ENCODE measurements at places on chromosomes 4 and X.

DNA sequence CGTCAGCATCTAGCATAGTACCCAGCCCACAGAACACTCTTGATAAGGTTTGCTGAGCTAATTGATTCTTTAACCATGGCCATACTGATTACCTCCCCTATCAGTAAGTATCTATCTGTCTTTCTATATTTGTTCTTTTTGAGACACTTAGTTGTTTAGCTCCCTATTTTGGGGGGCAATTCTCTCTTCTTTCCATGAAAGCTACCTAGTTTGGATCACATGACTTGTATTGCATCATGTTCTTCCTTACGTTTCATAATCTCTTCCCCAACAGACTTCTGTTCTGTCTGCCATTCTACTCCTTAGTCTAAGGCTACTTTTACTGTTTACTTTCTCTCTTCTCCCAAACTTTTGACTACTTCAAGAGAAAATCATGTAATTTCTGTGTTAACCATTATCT, 39.0 kb downstream of the TBC1D19 start:
- no peak for DNase-seq

GRCh38 chrX:153768311-153769157, 4.5 kb downstream of the PLXNB3 start:
- DNase-seq: no peak

DNA sequence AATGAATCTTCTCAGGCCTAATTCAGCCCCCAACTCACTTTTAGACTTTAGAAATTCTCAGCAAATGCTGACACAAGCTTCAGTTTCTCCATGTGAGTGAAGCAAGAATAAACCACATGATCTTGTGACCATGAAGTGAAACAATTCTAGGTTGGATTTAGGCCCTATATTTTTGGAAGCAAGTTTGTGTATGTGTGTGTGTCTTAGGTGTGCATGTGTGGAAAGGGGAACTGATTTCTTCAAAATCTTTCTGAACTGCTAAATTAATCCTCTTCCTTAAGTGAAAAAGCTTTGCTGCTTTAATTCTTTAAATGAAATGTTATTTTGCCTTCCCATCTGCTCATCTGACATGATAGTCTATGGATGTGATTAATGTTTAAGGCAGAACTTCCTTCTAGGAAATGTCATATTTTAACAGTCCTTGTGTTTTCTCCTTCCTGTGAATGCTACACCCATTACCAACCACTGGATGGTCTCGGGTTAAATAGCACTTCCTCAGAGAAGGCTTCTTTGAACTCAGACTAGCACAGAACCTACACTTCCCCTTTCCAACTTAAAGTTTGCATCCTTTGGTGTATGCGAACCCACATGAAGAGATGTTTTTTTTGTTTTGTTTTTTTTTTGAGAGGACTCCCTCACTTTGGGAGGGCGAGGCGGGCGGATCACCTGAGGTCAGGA, 1.2 kb upstream of the TMEM144 start:
- no peak for DNase-seq

DNA sequence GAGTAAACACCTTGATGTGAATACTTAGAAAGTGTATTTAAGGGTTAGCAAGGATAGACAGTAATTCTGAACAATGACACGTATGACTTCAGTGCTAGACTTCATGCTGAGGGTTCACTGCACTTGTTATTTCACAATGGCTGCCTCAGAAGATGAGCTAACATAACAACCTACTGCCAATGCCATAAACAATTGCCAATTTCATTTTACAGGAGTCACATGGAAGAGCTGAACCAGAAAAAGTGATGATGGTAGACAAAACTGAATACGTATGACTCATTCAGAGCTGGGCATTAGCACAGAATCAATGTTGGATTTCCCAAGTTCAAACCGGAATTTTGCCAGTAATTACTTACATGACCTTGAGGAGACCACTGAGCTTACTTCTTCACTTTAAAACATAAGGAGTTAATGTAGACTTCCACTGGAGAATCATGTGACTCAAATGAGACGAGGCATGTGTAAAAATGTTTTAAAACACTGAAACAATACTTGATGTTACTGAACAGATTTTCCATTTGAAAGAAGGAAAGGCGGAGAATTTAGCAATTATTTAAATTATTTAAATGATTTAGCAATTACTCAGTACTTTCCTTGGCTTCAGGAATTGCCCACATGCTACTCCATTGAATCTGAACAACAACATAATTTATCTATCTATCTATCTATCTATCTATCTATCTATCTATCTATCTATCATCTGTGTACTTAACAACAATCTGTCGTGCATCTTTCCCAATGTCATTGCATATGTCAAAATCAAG, 868.5 kb upstream of the SLIT2 start:
- no peak for DNase-seq

- DNase-seq: peak; percentile 93
Observed at GRCh38 chr4:118765399-118765798, 70.5 kb downstream of the SEC24D start.

DNA sequence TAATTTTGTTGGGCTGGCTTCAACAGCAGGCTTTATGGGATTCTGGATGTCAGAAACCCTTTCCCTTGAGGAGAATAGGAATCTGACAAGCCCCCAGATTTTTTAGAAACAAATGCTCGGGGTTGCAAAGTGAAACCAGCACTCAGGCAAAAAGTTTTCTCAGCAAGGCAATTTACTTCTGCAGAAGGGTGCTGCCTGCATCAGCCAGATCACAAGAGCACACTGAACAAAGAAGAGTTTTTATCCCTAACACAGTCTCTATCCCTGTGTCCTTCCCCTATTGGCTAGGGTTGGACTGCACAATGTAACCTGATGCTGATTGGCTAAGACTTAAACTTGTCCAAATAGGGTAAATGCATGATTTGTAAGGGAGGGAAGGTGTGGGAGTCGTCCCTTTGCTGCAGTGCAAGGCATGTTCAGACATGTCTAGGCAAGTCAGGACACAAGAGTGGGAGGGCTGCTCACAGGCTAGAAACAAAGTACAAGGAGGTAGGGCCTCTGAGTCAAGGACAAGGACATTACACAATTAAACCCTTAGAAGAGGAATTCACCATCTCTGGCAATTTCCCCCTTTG, 175.8 kb downstream of the CCNG2 start:
- no peak for DNase-seq

- DNase-seq: no peak
Observed at GRCh38 chr4:56272927-56273326, 114.4 kb downstream of the AASDH start.

DNA sequence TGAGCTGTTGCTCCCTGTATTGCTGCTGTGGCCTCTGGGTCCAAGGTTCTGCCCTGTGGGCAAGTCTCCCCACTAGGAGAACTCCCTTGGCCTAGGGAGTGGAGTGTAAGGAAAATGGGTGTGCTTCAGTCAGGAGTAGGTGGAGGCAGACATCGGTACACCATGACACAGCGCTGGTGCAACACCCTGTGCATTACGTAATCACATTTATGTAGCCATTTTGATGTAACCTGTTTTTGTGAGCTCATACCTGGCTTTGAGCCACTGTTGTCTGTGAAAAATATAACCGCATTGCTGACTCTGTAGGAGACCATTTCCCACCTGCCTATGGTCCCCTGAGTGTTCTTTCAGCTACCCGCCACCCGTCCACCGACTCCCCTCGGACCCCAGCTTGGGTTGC, 700.5 kb upstream of the AGA start:
- DNase-seq: no peak

DNA sequence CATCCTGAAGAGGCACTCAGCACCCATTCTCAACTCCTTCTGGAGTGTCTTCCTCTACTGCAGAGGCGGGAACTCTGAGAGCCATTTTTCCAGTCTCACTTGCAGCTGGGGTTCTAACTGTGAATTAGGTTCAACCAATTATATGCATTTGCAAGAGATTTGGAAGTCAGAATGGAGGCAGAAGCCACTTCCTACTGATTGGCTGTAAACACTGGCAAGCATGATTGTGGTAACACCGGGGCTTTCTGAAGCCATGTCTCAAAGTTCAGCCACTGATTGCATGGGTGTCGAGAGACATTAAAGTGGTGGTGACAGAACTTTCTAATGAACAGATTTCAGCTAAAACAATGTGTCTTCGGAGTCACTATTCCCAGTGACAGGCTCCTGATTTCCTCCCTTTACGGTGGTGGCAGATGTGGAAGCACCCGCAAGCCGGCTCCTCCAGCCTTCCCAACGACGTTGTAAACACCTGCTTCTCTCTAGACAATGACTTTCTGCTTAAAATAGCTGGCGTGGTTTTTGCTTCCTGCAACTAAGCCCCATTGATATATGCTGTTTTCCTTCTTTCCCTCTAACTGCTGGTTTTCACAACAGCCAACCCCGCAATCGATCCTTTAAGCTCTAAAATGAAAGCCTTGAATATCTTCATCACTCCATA, 92.0 kb downstream of the IRF2 start:
- DNase-seq: no peak

DNA sequence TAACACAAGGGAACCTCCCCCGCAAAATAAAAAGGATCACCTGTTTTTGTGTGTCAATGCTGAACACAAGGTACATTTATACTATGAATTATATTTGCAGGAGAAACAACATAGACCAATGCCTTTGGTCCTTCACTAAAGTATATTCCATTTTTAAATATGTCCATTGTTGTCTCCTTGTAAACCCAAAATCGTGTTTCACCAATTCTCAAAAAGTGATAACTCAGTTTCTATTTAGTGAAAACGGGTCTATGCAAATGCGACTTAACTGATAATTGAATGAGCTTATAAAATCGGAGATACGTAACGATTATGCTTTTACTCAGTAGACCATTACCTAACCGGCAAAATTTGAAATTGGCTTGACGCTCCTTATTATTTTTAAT, 2.1 kb downstream of the BRWD3 start:
- DNase-seq: no peak

DNA sequence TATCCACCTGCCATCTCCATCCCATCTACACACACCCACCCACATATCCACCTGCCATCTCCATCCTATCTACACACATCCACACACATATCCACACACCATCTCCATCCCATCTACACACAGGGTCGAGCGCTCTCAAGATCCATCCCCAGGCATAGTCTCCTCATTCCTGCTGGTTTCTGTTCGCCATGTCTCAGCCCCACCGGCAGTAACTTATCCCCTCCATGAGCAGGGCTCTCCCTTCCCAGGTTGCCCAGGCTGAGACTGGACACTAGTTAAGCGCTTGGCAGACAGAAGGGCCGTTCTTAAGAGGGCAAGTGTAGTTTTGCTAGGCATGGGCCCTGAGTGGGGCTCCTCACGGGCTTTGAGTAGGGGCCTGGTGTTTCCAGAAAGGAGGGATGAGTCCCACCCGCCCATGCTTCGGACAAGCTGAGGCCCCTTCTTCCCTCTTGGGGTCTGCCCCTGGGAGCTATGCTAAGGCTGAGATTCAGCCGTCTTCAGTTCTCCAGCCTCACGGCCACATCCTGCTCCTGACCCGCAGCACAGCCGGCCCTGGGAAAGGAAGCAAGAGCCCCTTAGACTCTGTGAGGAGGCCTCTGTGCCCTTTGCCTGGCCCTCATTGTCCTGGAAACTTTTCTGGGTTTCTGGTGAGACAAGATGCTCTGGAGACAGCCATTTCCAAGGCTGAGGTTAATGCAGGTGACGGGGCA, 20.4 kb downstream of the TMEM271 start:
- DNase-seq: no peak

DNA sequence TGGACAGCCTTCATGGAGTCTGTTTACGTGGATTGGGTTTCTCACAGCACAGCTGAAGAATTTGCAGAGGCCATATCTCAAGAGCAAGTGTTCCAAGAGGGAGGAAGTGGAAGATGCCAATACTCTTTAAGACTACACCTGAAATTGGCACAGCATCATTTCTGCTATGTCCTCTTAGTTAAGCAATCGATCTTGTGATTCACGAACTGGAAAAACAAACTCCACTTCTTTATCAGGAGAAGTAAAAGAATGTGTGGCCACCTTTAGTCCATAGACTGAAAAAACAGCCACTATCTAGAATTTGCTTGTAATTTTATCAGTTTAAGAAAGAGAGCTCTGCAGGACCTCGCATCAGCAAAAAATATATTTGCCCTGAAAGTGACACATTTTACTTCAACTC, 473.1 kb upstream of the ATOH1 start:
- DNase-seq: no peak

DNA sequence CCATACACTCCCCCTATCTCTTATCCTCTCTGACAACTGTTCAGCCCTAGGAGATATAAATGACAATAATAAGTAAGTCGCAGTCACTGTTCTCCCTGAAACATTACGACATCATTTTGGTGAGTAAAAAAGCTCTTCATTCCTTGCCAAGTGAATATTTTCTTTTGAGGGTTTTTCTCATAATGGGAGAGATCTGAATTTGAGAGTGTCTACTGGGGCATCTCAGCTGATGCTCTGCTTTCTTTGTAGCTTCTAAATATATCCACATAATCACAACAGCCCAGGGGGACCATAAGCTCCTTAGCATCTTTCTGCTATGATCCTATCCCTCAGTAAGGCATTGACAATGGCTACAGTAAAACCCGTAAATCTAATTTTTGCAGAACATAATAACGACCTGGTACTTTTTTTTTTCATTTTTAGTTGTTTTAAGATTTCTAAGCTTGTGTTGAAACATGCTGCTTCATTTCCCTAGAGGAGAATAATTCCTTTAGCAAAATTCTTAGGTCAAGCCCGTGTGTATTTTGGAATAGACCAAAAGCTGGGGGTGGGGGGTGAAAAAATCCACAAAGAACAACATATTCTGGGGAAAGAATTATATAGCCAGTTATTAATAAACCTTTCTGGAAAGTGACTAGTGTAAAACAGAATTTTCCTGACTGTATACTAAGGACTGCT, 78.1 kb upstream of the GPM6B start:
- DNase-seq: no peak

DNA sequence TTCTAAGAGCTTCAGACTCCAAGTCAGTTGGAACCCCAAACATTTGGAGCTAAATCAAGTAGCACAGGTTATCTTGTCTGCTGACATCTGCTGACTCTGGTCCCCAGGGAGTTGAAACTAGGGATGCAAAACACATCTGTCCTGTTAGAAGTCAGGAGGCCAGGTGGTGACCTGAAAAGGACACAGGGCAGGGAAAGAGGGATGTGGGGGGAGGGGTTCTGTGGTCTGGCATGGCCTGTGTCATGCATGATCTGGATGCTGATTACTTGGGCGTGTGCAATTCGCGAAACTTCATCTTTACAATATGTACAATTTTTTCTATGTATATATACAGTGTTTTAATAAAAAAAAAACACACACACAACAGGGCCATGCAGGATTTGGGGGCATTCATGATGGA, 55.3 kb downstream of the FHDC1 start:
- no peak for DNase-seq

DNA sequence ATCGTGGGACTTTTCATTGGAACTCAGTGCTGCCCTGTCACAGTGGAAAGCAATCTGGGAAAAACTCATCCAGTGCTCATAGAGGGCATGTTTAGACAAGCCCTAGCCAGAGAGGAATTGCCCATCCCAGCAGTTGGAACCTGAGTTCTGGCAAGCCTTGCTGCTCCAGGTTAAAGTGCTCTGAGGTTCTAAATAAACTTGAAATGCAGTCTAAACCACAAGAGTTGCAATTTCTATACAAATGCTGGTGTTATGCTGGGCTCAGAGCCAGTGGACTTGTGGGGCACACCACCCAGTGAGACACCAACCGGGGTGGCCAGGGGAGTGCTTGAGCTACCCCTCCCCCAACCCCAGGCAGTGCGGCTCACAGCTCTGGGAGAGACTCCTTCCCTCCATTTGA, 142.8 kb upstream of the PPP1R2C start:
- DNase-seq: no peak
